ENCODE measurements at places on chromosomes 4 and X.

- DNase-seq = no peak
- H3K27ac ChIP-seq = no peak overlapping the region
- no peaks in the 10 kb centered on the region for H3K4me1 ChIP-seq
- H3K27me3 ChIP-seq = no peaks in the 10 kb centered on the region
- no peaks in the 10 kb centered on the region for H3K36me3 ChIP-seq
These were observed 6.8 kb upstream of the DYNLT3 start for GRCh38 chrX:37854148-37854547.

DNA sequence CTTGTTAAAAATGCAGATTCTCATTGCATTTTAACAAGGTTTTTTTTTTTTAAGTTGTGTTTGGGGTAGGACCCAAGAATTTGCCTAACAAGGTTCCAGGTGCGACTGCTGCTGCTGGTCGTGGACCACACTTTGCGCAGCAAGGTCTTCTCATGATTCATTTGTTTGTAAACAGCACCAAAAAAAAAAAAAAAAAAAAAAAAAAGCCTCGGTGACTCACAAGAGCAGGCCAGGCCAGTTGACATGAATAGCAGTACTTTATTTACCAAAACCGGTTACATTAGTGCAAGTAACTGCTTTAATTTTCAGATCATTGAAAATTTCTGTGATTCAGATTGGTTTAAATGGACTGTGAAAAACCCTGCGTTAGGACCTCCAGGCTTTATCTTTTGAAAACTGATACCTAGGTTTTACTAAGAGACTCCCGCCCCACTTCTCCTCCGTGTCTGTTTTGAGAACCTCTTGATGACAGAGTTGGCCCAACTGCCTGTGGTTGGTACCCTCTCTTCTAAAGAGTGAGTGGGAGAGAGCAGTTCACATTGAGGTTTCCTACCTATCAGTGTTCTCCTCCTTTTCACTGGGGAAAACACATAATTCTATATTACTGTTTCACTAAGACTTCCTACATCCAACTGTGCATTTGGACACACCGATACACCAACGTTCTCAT, 86.2 kb downstream of the PHEX start:
- no peak overlapping the region for H3K27ac ChIP-seq
- no peak overlapping the region for H3K4me3 ChIP-seq
- H3K4me1 ChIP-seq = no peaks in the 10 kb centered on the region
- DNase-seq = no peak
- H3K36me3 ChIP-seq = no peaks in the 10 kb centered on the region

GRCh38 chrX:40625294-40625693, 2.1 kb downstream of the MPC1L start:
- no peak overlapping the region for H3K27ac ChIP-seq
- no peak overlapping the region for H3K4me3 ChIP-seq
- H3K27me3 ChIP-seq = no peaks in the 10 kb centered on the region
- no peak for DNase-seq
- H3K36me3 ChIP-seq = no peaks in the 10 kb centered on the region

GRCh38 chrX:9710332-9710731, 55.3 kb downstream of the GPR143 start:
- DNase-seq = no peak
- H3K4me3 ChIP-seq = no peak overlapping the region

DNA sequence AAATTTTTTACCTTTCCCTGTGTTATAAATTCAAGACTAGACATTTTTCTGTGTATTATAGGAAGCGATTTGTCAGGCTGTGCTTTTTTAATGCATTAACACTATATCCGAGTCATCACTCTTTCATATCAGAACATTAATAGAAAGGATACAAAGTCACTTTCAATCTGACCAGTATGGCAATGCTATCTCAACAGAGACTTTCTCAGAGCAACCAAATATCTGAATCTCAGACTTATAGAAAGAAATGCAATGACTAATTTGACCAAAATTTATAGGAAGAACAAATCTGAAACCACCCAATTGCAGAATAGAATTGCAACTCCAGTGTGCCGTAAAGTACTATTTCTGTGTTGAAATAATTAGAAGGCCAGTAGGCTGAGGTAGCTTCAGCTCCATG, 473 bp upstream of the TKTL2 start:
- no peaks in the 10 kb centered on the region for H3K36me3 ChIP-seq
- H3K27ac ChIP-seq = no peak overlapping the region
- no peak overlapping the region for H3K4me3 ChIP-seq
- no peak for DNase-seq
- no peaks in the 10 kb centered on the region for H3K4me1 ChIP-seq

GRCh38 chr4:110278127-110278526, 79.7 kb upstream of the ELOVL6 start:
- no peak for DNase-seq
- H3K4me3 ChIP-seq = no peak overlapping the region
- H3K4me1 ChIP-seq = no peaks in the 10 kb centered on the region
- no peak overlapping the region for H3K27ac ChIP-seq

DNA sequence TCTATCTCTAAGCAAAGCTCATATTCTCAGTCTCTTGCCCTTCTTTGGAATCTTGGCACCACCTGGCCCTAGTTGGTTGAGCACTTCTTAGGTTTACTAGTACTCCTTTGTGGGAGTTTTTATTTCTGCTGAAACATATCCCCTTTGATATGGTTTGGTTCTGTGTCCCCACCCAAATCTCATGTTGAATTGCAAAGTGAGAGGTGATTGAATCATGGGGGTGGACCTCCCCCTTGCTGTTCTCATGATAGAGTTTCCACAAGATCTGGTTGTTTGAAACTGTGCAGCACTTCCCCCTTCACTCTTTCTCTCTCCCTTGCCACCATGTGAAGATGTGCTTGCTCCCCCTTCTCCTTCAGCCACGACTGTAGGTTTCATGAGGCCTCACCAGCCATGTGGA, 22.2 kb upstream of the SYNPO2 start:
- H3K27ac ChIP-seq = no peak overlapping the region
- H3K4me3 ChIP-seq = no peak overlapping the region
- DNase-seq = no peak

DNA sequence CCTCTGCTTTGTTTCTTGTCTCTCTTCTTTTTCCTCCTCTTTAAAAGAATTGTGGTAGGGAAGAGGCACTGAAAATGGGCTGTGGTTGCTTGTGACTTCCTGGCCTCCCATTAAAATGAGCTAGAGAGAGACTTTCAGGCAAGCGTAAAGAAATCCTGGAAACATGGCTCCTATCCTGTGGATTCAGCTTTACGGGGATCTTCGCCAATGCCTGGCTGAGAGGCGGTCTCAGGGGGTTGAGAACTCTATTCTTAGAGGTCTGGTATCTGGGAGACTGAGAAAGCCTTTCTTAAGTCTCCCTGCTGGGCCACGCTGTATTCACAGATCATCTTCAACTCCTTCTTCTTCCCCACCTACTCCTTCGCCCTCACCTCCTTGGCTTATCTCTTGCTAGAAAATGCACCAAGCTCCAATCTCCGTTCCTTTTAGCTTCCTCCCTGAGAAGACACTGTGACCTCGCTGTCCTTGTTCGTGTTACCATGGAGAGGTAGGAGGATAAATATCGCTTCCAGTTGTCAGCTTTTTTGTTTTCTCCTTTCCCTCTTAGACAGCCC, 542 bp upstream of the KLF8 start:
- H3K4me1 ChIP-seq = peaks cover 20% of the 10 kb centered on the region
- peak overlapping the region; percentile 51 for H3K4me3 ChIP-seq
- H3K27me3 ChIP-seq = no peaks in the 10 kb centered on the region
- no peaks in the 10 kb centered on the region for H3K36me3 ChIP-seq

GRCh38 chr4:153418121-153418520, 48.0 kb upstream of the TMEM131L start:
- no peak overlapping the region for H3K4me3 ChIP-seq
- no peaks in the 10 kb centered on the region for H3K36me3 ChIP-seq
- H3K27me3 ChIP-seq = no peaks in the 10 kb centered on the region
- no peak for DNase-seq
- no peak overlapping the region for H3K27ac ChIP-seq

- no peaks in the 10 kb centered on the region for H3K27me3 ChIP-seq
- DNase-seq = no peak
- H3K4me1 ChIP-seq = no peaks in the 10 kb centered on the region
These were observed 89.7 kb downstream of the BCOR start for GRCh38 chrX:40007756-40008705.

GRCh38 chrX:148926371-148926770, 426.0 kb downstream of the AFF2 start:
- H3K27me3 ChIP-seq = no peaks in the 10 kb centered on the region
- no peak overlapping the region for H3K27ac ChIP-seq
- H3K36me3 ChIP-seq = no peaks in the 10 kb centered on the region
- no peak overlapping the region for H3K4me3 ChIP-seq
- H3K4me1 ChIP-seq = no peaks in the 10 kb centered on the region
- no peak for DNase-seq

DNA sequence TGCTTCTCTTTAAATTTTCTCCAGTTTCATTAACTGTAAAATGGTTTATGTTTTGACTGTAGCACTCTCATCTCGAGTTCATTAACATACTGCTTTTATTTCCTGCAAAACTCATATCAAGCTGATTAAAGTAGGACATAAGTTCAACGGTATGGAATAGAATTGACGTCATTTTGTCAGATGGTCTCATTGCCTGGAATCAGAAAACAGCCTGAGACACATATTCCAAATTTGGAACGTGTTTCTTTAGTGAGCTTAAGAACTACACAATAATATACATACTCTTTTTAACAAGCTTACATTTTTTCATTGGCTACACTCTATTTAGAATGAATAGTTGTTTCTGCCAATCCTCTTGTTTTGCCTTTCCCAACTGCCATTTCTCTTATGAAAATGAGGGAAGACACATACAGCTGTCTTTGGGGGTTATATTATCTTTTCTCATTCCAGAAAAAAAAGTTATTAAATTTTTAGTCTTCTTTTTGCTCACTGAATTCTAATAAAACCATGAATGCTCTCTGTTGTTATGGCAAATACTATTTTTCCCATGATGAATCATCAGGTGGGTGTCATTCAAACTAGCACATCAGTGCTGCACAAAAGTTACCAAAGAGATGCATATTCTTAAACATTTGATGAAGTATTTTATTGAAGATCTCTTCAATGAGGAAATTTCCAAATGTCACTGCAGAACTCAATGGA, 162.8 kb downstream of the GABRB1 start:
- no peak overlapping the region for H3K27ac ChIP-seq
- no peaks in the 10 kb centered on the region for H3K27me3 ChIP-seq
- no peak overlapping the region for H3K4me3 ChIP-seq

GRCh38 chr4:6859543-6859942, 50.1 kb upstream of the TBC1D14 start:
- no peak for DNase-seq
- H3K27me3 ChIP-seq = no peaks in the 10 kb centered on the region
- H3K4me1 ChIP-seq = no peaks in the 10 kb centered on the region
- peaks cover 35% of the 10 kb centered on the region for H3K36me3 ChIP-seq

DNA sequence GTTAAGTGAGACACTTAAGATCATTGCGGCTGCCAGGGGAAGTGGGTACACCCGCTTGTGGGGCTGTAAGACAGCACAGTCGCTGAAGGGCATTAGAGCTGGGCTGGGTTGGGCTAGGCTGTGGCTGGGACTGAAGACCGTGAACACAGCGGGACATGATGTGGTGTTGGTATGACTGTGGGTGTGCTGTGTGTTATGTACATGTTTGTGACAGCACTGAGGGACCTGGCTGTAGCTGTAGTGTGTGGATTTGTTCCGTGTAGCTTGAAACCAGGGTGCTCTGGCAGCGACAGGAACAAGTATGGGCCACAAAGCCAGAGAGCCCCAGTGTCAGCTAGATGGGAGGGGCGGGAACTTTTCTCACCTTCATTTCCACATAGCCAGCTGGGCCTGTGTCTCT, 82.1 kb downstream of the NHSL2 start:
- no peak for DNase-seq
- no peaks in the 10 kb centered on the region for H3K27me3 ChIP-seq
- H3K4me1 ChIP-seq = no peaks in the 10 kb centered on the region

- no peak overlapping the region for H3K4me3 ChIP-seq
- H3K27ac ChIP-seq = no peak overlapping the region
- no peaks in the 10 kb centered on the region for H3K36me3 ChIP-seq
- DNase-seq = no peak
- no peaks in the 10 kb centered on the region for H3K27me3 ChIP-seq
These were observed 74.2 kb downstream of the TAF1 start for GRCh38 chrX:71440401-71440800.

- no peak for DNase-seq
- no peaks in the 10 kb centered on the region for H3K36me3 ChIP-seq
- no peak overlapping the region for H3K4me3 ChIP-seq
- no peaks in the 10 kb centered on the region for H3K4me1 ChIP-seq
These were observed 10.7 kb upstream of the SMIM10L2A start for GRCh38 chrX:135410861-135411627.

DNA sequence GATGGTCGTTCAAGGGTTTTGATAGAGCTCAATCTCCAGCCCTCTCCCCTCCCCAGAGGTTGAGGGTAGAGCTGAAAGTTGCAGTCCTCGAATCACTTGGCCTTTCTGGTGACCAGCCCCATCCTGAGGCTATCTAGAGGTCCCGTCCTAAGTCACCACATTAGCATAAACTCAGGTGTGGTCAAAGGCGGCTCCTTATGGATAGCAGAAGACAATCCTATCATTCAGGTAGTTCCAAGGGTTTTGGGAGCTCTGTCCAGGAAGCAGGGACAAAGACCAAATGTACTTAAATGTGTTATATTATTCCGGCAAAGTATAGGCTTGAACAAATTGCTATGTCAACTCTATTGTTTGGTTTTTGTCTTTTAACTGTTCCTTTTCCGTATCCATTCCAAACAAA, 30.6 kb downstream of the PDK3 start:
- H3K27ac ChIP-seq = peak overlapping the region; percentile 67
- H3K4me1 ChIP-seq = peaks cover 26% of the 10 kb centered on the region
- H3K36me3 ChIP-seq = no peaks in the 10 kb centered on the region
- no peaks in the 10 kb centered on the region for H3K27me3 ChIP-seq

GRCh38 chr4:118849867-118850487, 14.1 kb upstream of the SEC24D start:
- DNase-seq = no peak
- no peaks in the 10 kb centered on the region for H3K4me1 ChIP-seq
- H3K36me3 ChIP-seq = no peaks in the 10 kb centered on the region

DNA sequence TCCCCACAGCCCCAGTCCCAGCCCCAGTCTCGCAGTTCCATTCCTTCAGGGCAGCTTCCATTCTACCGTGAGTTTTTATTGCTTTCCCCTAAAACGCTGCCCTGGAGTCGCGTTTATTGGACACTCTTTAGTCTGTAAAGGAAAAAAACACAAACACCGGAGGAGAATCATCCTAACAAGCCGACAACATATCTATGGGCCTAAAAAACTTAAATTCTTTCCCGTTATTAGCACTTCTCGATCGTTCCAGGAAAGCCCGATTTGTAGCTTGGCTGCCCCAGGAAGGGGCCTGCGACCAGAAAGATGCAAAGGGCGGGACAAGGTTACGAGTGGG, 178.5 kb downstream of the CBR4 start:
- no peaks in the 10 kb centered on the region for H3K36me3 ChIP-seq
- H3K4me1 ChIP-seq = peaks cover 11% of the 10 kb centered on the region
- H3K4me3 ChIP-seq = peak overlapping the region; percentile 80
- H3K27me3 ChIP-seq = peaks cover 4% of the 10 kb centered on the region
- no peak for DNase-seq
- peak overlapping the region; percentile 90 for H3K27ac ChIP-seq

GRCh38 chrX:84729809-84730208, 227.6 kb upstream of the HDX start:
- H3K4me1 ChIP-seq = no peaks in the 10 kb centered on the region
- no peaks in the 10 kb centered on the region for H3K27me3 ChIP-seq
- H3K36me3 ChIP-seq = no peaks in the 10 kb centered on the region
- no peak for DNase-seq
